ENCODE measurements at places on chromosomes 1 and 21.

GRCh38 chr1:226064816-226065248 is 2.3 kb downstream of the H3-3A start:
- DNase-seq: peak; percentile 55

DNA sequence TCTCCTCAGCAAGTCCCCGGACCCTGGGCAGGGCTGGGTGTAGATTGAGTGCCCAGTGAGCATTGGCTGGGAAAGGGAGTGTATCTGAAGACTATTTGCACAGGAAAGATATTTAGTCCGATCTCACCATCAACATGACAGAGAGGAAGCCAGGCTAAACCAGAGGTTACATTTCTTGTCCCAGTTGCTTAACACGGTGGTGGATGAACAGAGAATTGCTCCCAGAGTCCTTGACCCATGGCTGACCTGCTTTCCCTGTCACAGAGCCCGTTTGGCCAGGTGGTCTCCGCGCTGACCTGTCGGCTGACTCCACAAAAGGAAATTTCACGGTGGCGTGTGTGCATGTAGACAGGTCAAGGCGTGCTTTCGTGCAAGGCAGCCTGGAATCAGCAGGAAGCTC is 83.5 kb downstream of the BEND5 start:
- DNase-seq: no peak

DNA sequence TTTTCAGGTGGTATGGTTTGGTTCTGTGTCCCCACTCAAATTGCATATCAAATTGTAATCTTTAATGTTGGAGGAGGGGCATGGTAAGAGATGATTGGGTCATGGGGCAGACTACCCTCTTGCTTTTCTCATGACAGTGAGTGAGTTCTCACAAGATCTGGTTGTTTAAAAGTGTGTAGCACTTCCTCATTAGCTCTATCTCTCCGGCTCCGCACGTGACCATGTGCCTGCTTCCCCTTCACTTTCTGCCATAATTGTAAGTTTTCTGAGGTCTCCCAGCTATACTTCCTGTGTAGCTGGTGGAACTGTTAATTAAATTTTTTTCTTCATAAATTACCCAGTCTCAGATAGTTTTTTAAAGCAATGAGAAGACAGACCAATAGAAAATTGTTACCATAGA is 843.2 kb downstream of the AMY1C start:
- no peak for DNase-seq

DNA sequence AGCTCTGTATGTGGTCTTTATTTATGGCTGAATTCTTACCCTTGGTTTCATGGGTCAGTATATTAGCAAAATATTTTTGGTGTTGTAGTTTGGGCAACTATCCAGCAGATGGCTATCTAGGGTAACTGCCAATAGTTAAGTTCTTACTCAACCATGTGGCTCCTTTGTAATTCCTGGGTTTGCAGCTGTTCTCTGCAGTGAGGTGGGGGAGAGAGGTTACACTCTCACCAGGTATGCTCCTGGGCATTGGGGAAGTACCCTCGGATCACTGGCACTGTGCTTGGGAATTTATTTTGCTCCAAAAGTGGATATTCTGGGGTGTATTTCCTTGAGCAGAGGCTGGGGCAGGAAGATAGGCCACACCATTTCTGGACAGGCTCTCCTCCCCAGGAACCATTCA is 436.7 kb upstream of the TMPRSS15 start:
- DNase-seq: no peak

DNA sequence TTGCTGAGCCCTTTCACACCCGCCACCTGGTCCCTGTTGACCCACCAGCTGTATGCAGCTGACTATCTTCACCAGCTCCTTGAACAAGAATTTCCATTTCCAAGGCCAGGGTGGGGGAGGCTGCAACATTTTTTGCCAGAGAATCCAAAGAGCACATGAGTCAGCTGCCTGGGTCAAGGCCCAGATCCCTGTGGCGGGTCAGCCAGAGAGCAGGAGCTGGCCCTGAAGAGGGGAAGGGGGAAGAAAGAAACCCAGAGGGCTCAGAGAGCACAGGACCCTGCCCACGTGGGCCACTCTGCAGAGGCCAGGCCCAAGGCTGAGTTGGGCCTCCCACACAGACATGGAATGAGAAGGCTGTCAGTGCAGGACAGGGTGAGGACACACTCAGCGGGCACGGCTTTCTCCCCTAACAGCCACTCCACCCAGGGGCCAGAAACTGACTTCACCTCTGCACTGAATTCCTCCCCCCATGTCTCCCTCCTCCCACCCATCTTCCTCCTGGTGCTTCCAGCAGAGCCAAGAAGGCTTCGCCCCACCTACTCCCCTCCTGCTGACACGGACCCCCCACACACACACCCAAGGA is 28.9 kb downstream of the S100A6 start:
- no peak for DNase-seq

GRCh38 chr1:109266965-109267364 is 16.0 kb downstream of the PSRC1 start:
- no peak for DNase-seq

- no peak for DNase-seq
These were observed 8.9 kb downstream of the CHI3L2 start for GRCh38 chr1:111236379-111236778.

- no peak for DNase-seq
These were observed 522.6 kb downstream of the PTPRU start for GRCh38 chr1:29758781-29759499.
